ENCODE measurements at places on chromosomes 1 and 21.

DNA sequence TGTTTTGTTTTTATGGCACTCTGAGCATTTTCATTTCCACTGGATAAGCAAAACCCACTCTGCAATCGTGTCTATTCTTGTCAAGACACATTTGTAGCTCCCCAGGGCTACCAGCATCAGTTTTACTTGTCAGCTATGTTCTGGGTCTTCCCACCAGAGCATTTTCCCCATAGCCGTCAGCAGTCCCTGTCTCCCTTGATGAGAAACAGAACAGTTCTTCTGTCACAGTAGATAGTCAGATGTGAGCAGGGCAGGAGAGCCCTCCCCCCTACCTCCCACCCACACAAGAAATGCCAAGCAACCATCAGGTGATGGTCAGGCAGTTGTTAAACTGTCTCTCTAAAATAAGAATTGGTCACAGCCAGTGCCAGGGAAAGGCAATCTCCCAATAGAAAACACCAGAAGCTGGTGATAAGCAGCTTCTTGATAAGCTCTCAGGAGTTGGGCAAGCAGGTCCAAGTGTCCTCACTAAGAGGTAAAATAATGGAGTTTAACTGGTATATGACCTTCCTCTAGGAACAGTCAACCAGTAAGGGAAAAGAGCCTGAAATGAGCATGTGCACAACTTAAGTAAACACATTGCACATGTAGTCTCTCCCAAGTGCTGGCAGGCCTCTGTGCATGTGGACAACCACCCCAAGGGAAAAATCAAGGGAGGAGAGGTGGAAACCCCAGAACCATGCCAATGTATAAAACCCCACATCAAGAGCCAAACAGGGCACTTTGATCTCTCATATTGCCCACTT lies 208.2 kb downstream of the S1PR1 start:
- no peak for DNase-seq

- DNase-seq: no peak
Measured at GRCh38 chr1:154218545-154218944, 2.2 kb upstream of the UBAP2L start.

DNA sequence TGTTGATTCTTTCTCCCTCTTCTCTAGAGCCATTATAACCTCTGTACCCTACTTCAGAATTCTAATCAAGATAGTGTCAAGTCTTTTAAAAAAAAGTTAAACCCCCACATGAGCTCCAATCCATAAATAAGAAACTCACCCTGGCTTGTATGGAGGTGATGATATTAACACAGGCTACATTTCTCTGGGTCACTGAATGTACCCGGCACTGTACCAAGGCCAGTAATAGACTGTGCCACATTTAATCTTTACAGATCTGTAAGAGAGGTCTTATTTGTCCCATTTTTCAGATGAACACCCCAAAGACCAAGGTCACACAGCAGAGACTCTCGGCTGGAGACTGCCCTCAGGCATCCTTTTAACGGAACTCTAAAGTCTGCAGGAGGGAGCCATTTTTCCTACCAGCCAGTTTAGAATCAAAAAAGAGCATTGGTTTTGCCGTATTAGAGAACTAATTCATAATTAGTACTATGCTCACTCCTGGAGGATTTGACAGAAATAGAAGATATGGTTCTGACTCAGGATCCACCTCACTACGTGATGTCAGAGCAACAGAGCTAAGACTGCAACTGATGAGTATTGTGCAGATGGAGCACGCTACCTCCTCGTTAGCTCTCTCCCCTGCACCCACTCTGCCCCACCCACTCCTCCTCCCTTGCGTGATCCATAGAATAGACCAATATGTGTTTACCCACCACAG lies 217.2 kb upstream of the HOOK1 start:
- DNase-seq: no peak

DNA sequence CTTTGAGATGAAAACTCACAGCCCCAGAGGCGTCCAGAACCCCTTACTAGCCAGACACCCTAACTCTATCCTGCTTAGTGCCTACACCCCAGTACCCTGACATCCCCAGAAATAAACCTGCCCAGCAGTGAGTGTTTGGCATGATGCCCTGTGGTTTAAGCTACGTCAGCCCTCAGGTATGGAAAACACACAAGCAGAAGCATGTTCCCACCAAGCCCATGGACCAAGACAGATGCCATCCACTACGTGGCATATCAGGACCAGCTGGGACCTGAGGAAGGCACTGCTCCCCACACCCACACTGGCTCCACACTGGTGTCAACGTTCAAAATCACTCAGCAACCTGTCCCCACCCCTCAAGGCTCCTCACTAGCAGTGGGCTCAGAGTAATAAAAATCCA lies 116.4 kb downstream of the SYT2 start:
- no peak for DNase-seq

DNA sequence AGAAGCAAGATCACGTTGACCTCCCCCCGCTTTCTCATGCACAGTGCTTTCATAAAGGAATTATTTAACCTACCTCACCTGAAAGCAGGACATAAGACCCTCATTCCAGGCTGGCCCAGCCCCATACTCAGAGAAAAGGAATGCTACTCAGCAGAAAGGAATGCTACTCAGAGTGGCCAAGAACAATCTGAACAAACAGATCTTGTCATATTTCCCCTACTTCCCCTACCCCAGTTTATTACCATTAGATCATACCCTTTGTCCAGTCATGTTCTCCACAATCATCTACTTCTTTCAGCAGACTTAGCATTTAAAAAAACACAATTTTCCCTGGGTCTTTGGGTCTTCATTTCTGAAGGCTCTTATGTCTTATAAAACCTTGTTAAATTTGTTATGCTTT lies 89.8 kb downstream of the SLC16A1 start:
- DNase-seq: no peak

DNA sequence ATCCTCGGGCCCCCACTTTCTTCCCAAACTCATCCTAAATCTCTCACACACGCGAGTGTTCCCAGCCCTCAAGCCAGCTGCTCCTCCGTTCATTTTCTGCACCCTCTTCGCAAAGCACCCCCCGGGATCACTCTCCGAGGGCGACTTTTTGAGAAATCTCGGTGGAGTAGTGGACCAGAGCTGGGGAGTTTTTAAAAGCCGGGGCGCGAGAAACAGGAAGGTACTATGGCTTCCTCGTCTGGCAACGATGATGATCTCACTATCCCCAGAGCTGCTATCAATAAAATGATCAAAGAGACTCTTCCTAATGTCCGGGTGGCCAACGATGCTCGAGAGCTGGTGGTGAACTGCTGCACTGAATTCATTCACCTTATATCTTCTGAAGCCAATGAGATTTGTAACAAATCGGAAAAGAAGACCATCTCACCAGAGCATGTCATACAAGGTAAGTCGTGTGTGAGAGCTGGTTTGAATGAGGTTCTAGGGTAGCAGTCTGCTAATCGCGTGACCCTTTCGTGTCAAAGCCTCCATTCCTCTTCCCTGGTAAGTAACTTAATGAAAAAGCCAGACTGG lies 800 bp downstream of the DR1 start:
- DNase-seq: no peak

DNA sequence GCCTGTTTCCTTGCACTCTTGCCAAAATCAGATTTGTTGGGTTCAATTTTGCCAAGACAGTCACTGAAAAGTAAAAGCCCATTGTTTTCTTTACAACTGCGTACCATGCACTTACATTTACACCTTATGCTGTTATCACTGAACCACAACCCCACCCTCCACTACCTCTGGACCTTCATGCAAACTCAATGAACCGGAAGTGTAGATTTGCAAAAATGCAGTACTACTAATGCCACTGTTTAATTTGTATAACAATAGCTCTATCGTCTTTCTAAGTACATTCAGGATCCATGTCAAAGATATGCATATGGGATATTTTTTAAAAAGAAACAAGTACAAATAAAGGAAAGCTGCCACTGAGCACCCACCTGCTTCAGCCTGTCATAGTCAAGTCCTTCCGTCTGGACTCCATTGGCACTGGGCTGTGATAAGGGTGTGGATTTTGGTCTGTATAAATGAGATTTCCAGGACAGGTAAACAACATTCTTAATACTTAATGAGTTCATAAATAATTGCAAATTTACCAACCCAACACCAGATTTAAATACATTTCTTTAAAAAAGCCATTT lies 72.9 kb upstream of the LBR start:
- no peak for DNase-seq

GRCh38 chr21:33677450-33677849 lies 35.1 kb downstream of the ITSN1 start:
- DNase-seq: no peak

DNA sequence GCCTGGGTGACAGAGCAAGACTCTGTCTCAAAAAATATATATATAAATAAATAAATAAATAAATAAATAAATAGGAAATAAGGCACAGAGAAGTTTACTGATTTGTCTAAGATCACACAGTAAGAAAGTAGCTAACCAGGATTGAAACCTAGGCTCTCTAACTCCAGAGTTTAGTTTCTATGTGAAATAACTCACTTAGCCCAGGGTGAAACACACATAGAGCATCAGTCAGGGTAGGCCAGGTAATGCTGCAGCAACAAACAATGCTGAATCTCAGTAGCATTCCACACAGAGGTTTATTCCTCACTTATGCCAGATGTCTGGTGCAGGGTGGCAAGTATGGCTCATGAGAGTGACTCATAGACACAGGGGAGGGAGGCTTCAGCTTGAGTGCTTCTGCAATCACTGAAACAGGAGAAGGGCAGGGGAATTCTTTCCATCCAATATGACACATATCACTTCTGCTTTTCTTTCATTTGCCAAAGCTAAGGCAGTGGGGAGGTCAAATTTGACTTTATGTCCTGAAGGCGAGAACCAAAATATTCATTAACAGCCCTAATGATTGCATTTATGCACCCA lies 37.1 kb upstream of the KANK4 start:
- DNase-seq: no peak

DNA sequence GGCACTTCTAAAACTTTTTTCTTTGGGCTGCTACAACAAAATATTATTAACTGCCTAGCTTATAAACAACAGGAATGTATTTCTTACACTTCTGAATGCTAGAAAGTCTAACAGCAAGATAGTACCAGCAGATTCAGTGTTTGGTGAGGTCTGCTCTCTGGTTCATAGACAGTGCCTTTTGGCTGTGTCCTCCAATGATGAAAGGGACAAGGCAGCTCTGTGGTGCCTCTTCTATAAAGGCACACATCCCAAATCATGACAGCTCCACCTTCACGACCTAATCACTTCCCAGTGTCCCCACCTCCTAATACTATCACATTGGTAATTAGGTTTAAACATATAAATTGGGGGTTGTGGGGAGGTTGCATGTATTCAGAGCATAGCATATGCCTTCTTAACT lies 9.5 kb downstream of the CFH start:
- DNase-seq: no peak

DNA sequence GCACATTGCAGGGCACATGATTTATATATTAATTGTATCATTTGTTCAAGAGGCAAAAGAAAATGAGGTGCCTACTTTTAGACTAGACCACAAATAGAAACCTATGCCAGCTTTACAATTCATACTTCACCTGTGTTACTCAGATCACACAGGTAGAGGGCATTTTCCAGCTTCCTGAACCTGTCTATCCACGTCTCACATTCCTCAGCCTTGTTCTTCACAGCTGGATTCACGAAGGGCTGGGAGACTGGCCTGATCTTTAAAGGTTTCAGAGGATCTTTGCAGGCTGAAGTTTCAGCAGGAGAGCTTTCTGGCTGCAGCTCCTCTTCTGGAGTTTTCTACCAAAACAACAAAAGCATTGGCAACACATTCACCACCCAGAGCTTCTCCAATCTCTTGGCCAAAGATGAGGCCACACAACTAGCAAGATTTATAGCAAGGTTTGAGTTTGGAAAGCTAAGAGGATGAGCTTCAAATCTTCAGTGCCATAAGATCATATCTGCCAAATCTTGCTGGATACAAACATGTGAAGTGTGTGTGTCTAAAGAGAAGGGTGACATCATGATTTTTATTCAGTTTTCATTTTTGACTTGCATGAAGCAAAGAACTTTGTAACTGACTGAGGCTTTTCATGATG lies 71.0 kb upstream of the CYP2J2 start:
- DNase-seq: no peak

- no peak for DNase-seq
Measured at GRCh38 chr1:227887697-227888403, 59.9 kb downstream of the WNT9A start.

DNA sequence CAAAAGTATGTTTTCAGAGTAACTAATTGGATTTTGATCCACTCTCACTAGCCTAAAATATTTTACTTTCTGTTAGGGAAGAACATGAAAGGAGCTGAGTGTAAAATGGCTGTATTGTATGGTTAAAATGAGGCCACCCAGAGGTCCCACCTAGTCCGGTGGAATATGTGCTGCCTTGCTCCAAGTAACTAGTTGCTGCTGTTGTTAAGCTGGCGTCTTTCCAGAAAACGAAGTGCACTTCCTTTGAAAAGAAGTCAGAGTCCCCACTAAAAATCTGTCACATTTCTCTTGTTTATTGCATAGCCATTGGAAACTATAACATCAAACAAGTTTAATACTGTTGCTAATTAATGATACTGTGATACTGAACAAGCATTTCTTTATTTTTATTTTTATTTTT lies 3.2 kb downstream of the SLC25A33 start:
- DNase-seq: no peak

- no peak for DNase-seq
Measured at GRCh38 chr1:15835205-15835740, 12.2 kb upstream of the SPEN start.

GRCh38 chr1:212230329-212230728 lies 54.9 kb upstream of the PPP2R5A start:
- no peak for DNase-seq

DNA sequence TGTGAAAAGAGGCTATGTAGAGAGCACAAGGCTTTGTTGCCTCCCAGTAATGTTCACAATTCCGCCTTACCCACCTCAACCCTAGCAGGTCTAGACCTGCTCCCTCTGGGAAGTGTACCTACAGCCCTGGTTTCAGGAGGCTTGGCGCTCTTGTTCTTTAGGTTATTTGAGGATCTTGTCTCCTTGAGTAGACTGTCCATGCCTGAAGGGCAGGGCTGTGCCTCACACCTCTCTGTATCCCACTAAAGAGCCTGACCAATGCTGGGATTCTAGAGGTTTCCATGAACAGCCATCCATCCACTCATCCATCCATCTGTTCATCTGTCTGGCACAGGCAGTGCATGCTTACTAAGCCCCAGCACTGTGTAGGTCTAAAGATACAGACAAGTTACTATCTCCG lies 1.0 kb downstream of the RAB7B start:
- no peak for DNase-seq

DNA sequence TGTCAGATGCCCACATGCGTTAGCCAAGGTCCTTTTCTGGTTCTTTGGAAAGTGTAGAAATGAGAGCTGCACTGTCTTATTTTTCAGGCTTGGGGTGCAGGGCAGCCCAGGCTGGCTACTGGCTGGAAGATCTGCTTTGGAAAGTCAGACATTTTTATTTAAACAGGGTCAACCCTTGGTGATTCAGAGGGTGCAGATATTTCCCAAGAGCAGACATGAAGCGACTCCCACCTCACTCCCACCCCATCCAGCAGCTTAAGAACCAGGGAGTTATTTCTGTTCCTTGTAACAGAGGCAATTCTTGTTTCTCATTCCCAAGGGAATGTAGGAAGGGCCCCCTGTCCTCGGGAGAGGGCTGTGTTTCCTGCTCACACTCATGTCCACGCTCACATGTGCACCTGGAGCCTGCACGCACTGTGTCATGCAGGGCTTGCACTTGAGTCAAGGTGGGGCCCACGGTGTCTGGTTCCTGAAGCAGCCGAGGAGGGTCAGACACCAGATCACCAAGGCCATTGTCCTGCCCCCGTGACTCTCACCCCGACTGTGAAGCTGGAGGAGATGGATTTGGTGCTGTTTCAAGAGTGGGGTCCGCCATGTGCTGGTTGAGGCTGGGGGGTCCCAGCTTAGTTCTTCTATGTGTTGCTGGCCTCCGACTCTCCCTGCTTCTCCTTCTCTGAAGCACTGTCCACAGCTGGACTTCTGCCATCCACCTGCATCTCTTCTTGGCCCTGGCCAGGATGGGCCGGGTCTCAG lies 992 bp downstream of the S100A7A start:
- no peak for DNase-seq

GRCh38 chr21:44711327-44712202 lies at the start of gene TSPEAR:
Gene TSPEAR, minus strand, starts transcription at chr21:44711572. Its CDS starts 58 bp downstream, at chr21:44711514.
- no peak for DNase-seq

Data from activated CD4-positive, alpha-beta T cell treated with anti-CD3 and anti-CD28 coated beads for 24 hours (primary cell).